Chondrocyte (in vitro differentiated cells): ENCODE measurements at places on chromosomes 5 and 9.

- H3K36me3 ChIP-seq, result peaks cover 6% of the 10 kb centered on the region
- H3K4me3 ChIP-seq, result no peak overlapping the region
- H3K4me1 ChIP-seq, result peaks cover 8% of the 10 kb centered on the region
- H3K27me3 ChIP-seq, result no peaks in the 10 kb centered on the region
Measured at GRCh38 chr5:171839112-171839511, 53.5 kb downstream of the SMIM23 start.

GRCh38 chr5:81980598-81981260 is 8.9 kb downstream of the ATG10 start:
- no peak for DNase-seq
- no peaks in the 10 kb centered on the region for H3K27me3 ChIP-seq
- no peak overlapping the region for H3K27ac ChIP-seq
- H3K4me1 ChIP-seq, result no peaks in the 10 kb centered on the region
- H3K4me3 ChIP-seq, result no peak overlapping the region

- H3K36me3 ChIP-seq, result no peaks in the 10 kb centered on the region
- peaks cover 43% of the 10 kb centered on the region for H3K4me1 ChIP-seq
- H3K27ac ChIP-seq, result peak overlapping the region; percentile 79
- no peaks in the 10 kb centered on the region for H3K27me3 ChIP-seq
Measured at GRCh38 chr5:126516133-126516532, 78.9 kb downstream of the ALDH7A1 start.

- peak overlapping the region; percentile 79 for H3K27ac ChIP-seq
- no peaks in the 10 kb centered on the region for H3K36me3 ChIP-seq
- no peaks in the 10 kb centered on the region for H3K27me3 ChIP-seq
Measured at GRCh38 chr9:84297162-84297821, 43.3 kb downstream of the SLC28A3 start.

GRCh38 chr5:85132269-85132668 is 747.6 kb upstream of the EDIL3 start:
- no peaks in the 10 kb centered on the region for H3K36me3 ChIP-seq
- no peak overlapping the region for H3K4me3 ChIP-seq
- DNase-seq, result no peak
- peaks cover 15% of the 10 kb centered on the region for H3K27me3 ChIP-seq
- H3K27ac ChIP-seq, result no peak overlapping the region

DNA sequence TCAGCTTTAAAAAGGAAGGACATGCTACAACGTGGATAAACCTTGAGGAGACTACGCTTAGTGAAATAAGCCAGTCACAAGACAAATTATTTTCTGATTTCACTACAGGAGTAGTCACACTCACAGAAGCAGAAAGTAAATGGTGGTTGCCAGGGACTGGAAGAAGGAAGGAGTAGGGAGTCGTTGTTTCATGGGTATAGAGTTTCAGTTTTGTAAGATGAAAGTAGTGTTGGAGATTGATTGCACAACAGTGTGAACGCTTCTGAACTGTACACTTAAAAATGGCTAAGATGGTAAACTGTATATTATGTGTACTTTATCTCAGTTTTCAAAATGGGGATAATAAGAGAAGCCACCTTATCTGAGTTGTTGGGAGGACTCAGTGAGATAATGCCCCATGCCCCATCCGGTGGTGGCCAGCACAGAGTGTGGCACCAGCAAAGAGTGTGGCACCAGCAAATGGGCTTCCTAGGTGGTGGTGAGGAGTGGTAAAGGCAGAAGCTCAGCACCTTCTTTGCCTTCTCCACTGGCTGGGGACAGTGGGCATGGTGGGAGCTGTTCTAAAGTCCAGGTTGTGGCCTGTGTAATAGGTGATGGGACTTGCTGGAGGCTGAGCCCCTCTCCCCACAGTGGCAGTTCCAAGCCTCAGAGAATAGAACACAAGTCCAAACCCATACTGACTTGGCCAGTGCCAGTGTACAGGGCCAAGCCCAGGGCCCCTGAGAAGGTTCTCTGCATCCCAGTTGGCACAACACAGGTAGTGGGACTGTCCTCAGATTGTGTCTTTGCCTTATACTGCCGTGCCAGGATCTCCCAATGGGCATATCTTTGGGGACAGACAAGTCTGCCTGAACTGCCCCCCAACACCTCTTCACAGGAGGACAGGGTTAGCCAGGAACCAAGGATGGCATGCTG is 4.4 kb downstream of the SLC22A4 start:
- H3K4me1 ChIP-seq, result peaks cover 27% of the 10 kb centered on the region
- no peaks in the 10 kb centered on the region for H3K36me3 ChIP-seq
- no peak overlapping the region for H3K27ac ChIP-seq
- H3K27me3 ChIP-seq, result no peaks in the 10 kb centered on the region

GRCh38 chr9:99894826-99895225 is 11.6 kb upstream of the STX17 start:
- H3K27ac ChIP-seq, result no peak overlapping the region
- no peaks in the 10 kb centered on the region for H3K4me1 ChIP-seq
- no peaks in the 10 kb centered on the region for H3K36me3 ChIP-seq
- DNase-seq, result no peak

DNA sequence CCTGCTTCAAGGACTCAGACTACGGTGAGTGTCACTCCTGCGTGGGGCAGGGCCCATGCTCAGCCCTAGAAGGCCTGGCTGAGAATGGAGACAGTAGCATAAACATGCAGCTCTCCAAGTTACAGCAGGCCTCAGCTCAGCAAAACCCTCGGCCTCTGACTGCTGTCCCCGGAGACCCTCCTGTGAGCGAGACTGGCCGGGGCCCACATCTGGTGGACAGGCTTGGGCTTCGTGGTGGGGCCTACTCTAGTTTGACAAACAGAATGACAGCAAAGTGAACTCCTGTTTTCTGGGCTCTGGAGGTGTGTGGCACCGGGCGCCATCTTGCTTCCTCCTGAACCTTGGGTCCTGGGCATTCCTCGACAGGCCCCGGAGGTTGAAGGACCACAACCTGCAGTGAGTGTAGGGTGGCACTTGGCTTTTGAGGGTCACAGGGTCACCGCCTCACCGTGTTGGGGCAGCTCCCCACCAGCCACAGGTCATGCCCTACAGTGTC is 97.5 kb downstream of the PHF2 start:
- H3K4me1 ChIP-seq, result no peaks in the 10 kb centered on the region
- peaks cover 3% of the 10 kb centered on the region for H3K36me3 ChIP-seq
- no peaks in the 10 kb centered on the region for H3K27me3 ChIP-seq

DNA sequence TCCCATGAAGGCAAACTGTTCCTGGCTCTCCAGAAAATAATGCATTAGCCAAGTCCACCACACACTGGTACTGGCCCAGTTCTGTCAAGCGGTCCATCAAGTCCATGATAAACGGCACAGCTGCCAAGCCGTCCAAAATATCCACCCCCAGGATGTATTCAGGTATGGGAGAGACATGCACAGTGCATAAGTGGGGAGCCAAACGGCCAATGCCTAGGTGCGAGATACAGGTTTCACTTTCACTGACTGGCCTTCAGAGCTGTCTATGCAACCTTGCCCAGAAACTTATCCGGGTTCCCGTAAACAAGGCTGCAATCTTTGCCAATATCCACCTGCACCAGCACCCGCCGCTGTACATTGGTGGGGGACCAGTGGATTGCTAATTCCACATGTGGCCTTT is 795.8 kb downstream of the EFNA5 start:
- no peak for DNase-seq
- peaks cover 7% of the 10 kb centered on the region for H3K4me1 ChIP-seq
- H3K27me3 ChIP-seq, result no peaks in the 10 kb centered on the region
- no peak overlapping the region for H3K27ac ChIP-seq
- no peak overlapping the region for H3K4me3 ChIP-seq
- H3K36me3 ChIP-seq, result no peaks in the 10 kb centered on the region

- peak overlapping the region; percentile 52 for H3K27ac ChIP-seq
- H3K4me3 ChIP-seq, result no peak overlapping the region
- peaks cover 14% of the 10 kb centered on the region for H3K4me1 ChIP-seq
- peaks cover 24% of the 10 kb centered on the region for H3K36me3 ChIP-seq
Measured at GRCh38 chr9:5971740-5972139, 43.7 kb downstream of the RANBP6 start.

DNA sequence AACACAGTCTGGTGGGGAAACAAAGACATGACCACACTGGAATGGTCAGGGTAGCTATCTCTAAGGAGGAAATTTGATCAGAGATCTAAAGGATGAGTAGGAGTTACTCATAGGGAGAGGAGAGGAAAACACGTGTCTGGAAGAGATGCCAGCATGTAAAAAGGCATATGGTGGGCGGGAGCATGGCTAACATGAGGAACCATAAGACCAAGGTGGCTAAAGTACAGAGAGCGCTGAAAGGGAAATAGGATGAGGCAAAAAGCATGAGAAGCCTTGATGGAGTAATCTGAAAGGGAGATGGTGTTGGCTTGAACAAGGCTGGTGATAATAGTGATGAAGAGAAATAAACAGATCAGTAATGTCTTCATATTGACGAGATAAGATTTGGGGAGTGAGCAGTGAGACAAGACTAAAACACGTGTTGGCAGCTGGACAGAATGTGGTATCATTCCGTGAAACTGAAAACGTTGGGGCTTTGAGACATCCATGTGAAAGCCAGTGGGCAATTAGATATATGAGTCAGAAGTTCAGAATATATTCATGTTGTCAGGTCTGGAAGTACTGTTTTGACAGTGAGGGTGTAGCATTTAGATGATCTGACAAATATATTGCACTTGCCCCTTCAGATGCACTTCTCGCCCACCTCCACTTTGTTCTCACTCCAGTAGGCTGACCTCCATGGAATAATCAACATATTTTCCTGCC is 209.1 kb upstream of the KCNN2 start:
- peaks cover 17% of the 10 kb centered on the region for H3K36me3 ChIP-seq
- no peak overlapping the region for H3K4me3 ChIP-seq
- no peak for DNase-seq
- H3K4me1 ChIP-seq, result no peaks in the 10 kb centered on the region
- peaks cover 3% of the 10 kb centered on the region for H3K27me3 ChIP-seq

DNA sequence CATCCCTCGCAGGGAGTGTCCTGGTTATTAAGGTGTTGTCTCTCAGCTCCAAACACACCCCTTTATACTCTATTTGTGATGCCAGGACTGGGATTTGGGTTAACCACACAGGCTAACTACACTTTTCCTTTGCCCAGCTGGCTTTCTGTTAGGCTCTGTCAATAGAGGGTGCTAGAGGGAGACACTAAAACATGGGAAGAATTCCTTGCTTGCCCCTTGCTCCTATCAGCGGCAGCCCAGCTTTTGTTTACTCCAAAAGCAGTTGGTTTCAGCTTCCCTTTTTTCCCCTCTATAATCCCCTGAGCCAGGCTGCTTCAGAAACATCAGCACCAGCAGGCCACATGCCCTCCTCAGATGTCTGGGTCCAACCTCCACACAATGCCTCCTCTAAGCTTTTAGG is 297.1 kb downstream of the KCTD16 start:
- peaks cover 2% of the 10 kb centered on the region for H3K27me3 ChIP-seq
- H3K36me3 ChIP-seq, result no peaks in the 10 kb centered on the region
- no peak overlapping the region for H3K27ac ChIP-seq
- DNase-seq, result no peak
- H3K4me1 ChIP-seq, result peaks cover 5% of the 10 kb centered on the region

DNA sequence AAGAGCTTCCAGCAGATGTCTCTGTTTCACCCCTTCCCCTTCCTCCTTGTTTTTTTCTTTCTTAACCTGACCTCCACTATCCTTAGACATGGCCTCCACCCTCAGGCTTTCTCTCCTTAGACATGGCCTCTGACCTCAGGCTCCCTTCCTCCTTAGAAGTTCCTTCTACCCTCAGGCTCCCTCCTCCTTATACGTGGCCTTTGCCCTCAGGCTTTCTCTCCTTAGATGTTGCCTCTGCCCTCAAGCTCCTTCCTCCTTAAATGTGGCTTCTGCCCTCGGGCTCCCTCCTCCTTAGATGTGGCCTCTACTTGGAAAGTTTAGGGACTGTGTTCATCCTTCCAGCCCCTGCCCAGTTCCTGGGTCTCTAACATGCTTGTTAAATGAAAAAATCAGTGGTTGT is 180.4 kb upstream of the S1PR3 start:
- DNase-seq, result no peak
- no peak overlapping the region for H3K27ac ChIP-seq

- no peak within 1 kb of the TSS for H3K4me3 ChIP-seq
- peaks cover 32% of the 10 kb centered on the region for H3K4me1 ChIP-seq
- no peaks in the 10 kb centered on the region for H3K36me3 ChIP-seq
- DNase-seq, result no peak
Measured at GRCh38 chr5:149944666-149945065, at the start of gene PDE6A. TSS of gene PDE6A (minus strand) at chr5:149944793. CDS start at chr5:149944673, 120 bp downstream.

GRCh38 chr5:131671994-131672655 is 37.1 kb upstream of the RAPGEF6 start:
- peaks cover 25% of the 10 kb centered on the region for H3K36me3 ChIP-seq
- H3K27ac ChIP-seq, result peak overlapping the region; percentile 58
- DNase-seq, result no peak
- no peaks in the 10 kb centered on the region for H3K27me3 ChIP-seq
- H3K4me1 ChIP-seq, result peaks cover 34% of the 10 kb centered on the region
- H3K4me3 ChIP-seq, result no peak overlapping the region

DNA sequence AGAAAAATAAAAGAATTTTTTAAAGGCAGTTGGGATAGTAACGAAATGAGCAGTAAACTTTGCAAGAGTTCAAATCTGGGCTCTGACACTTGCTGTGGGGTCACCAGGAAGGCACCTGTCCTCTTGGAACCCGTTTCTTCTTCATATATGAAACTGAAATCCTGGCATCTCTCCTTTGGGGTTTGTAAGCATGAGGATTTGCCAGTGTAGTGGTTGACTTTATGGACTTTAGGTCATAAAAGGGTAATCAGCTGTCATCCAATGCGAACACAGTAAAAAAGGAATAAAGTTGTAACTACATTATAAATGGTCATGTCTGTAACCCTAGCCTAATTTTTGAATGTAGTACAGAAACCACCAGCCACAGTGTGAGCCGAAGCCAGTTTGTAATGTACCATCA is 1.3 kb downstream of the RAB14 start:
- H3K36me3 ChIP-seq, result no peaks in the 10 kb centered on the region
- H3K4me3 ChIP-seq, result peak overlapping the region; percentile 88
- H3K27me3 ChIP-seq, result no peaks in the 10 kb centered on the region
- H3K27ac ChIP-seq, result peak overlapping the region; percentile 89

- no peaks in the 10 kb centered on the region for H3K36me3 ChIP-seq
- no peak overlapping the region for H3K27ac ChIP-seq
- H3K4me3 ChIP-seq, result peak overlapping the region; percentile 16
- H3K4me1 ChIP-seq, result peaks cover 16% of the 10 kb centered on the region
Measured at GRCh38 chr5:176619203-176619568, 9.2 kb upstream of the GPRIN1 start.

- H3K4me1 ChIP-seq, result peaks cover 5% of the 10 kb centered on the region
- H3K4me3 ChIP-seq, result no peak overlapping the region
- no peak overlapping the region for H3K27ac ChIP-seq
- no peak for DNase-seq
- H3K36me3 ChIP-seq, result peaks cover 5% of the 10 kb centered on the region
Measured at GRCh38 chr9:96398582-96399324, 15.2 kb upstream of the SLC35D2 start.

- no peaks in the 10 kb centered on the region for H3K36me3 ChIP-seq
- H3K27me3 ChIP-seq, result no peaks in the 10 kb centered on the region
- no peak overlapping the region for H3K4me3 ChIP-seq
- H3K27ac ChIP-seq, result no peak overlapping the region
- DNase-seq, result no peak
- H3K4me1 ChIP-seq, result peaks cover 33% of the 10 kb centered on the region
Measured at GRCh38 chr5:56673171-56673570, 142.2 kb upstream of the MAP3K1 start.

GRCh38 chr5:177300236-177300880 is 3.2 kb downstream of the RAB24 start:
- peak overlapping the region; percentile 94 for H3K27ac ChIP-seq
- H3K27me3 ChIP-seq, result no peaks in the 10 kb centered on the region
- peaks cover 5% of the 10 kb centered on the region for H3K36me3 ChIP-seq
- H3K4me3 ChIP-seq, result no peak overlapping the region
- DNase-seq, result no peak
